ENCODE measurements at places on chromosomes 11 and 22. TPM values are rescaled to one million over a fixed set of nuclear protein-coding genes. Genes with fewer than 3 reads are reported as not detected.

CNTF gene
- total RNA-seq: 3.0 TPM

CCDC116 gene
- not detected for total RNA-seq

OR52A1 gene
- not detected for total RNA-seq

TBCEL gene
- 23.2 TPM for total RNA-seq

- no peak for DNase-seq
Measured at GRCh38 chr22:22865311-22866072, 22.1 kb upstream of the IGLL5 start.

DNA sequence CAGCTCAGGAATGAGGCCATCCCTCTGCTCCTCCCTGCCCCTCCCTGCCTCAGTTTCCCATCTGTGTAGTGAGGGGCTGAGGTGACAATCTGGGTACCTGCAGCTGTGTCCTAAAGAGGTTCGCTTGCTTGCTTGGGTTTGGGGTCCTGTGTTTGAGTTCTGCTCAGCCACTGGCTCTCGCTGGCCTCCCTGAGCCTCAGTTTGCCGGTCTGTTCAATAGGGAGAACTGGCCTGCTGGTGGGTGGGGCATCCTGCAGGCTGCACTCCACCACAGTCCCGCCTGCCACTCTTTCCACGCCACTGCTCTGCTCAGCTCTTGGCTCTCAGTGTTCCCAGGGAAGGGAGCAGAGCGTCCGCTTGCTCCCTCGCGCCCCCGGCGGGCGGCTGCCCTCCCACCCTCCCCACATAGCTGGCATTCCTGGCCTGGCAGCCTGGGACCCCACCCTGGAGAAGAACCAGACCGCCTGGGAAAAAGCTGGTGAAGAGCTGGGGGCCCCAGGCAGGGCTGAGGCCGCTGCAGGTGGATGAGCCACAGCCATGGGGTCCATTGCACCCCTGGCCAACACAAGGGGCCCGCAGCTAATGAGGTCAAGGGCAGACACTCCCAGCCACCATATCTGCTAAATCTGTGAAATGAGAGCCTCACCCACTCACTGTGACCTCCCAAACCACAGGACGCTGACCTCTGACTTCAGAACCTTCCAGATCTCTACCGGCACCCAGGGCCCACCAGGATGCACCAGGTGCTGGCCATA is 15.1 kb downstream of the WNT7B start:
- no peak for DNase-seq

GRCh38 chr22:30413001-30413400 is 12.6 kb upstream of the MTFP1 start:
- no peak for DNase-seq

OR51I1 gene
- total RNA-seq: not detected

DNA sequence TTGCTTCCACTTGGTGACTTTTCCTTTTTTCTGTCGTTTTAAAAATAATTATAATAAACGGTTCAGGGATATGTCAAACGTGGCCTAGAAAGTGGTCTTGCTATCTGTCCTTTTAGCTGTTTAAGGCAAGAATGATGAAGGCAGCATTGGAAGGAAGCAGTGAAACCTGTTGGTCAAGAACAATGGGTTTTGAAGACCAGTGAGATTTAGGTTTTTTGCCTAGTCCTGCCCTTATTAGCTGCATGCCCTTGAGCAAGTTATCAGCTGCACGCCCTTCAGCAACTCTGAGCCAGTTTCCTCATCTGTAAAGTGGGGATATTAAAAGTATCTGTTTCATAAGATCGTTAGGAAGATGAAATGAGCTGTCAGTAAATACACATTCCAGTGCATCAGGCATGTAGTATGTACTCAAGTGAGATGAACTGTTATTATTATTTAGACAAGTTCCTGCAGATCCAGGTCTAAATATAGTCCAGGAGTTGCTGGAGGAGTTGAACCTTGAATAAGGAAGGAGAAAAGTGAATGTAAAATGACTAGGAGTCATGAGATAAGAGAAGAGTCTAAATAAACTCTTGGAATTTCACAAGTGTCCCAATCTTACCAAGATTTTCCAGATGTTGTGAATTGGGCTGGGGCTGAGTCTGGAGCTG is 90.8 kb upstream of the HSD17B12 start:
- no peak for DNase-seq

DNA sequence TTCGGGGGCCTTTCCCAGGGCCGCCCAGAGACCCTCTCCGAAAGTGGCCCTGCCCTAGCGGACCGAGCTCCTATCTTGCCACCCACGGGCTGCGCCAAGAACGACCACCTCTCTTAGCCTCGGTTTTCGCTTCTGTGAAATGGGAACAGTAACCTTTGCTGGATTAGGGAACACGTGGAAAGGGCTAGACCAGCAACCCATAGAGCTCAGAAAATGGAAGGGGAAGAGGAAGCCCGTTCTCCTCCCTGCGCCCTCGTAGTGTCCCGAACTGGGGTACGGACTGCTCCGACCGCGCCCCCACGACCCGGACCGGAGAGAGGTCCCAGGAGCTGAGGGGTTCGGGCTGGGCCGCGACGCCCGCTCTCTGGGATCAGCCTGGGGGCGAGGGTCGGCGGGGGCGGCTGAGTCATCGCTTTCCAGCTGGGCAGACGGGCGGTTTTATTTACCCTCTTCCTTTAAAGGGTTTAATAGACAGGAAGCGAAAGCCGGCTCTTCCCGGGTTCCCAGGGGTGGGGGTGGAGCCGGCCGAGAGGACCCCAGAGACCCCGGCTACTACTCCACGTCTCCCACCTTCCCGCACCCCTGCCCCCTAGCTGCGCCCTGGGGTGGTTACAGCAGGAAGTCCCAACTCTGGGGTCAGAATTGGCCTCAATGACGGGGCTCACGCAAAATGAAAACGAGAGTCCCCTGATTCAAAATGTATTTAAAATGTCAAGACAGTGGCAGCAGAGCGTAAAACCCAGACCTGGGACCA is 907 bp upstream of the PHLDA2 start:
- no peak for DNase-seq

DNA sequence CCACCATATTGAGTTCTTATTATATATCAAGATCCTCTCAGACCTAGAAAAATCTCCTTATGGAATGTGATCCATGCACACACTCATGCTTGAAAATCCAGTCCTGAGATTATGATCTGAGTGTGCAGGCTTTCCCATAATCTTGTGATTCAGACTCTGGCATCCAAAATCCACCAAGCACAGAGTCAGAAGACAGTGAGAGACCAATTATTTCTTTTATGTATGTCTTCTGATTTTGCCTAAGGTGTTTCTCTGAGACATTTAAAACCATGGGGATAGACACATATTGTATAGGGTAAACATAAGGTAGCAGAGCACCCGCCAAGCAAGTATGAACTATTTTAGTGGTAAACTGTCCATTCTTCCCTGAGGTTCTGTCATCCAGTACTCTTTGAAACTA is 52.0 kb upstream of the MMP13 start:
- DNase-seq: no peak

- no peak for DNase-seq
Measured at GRCh38 chr11:61146416-61146815, 14.8 kb downstream of the VPS37C start.

- DNase-seq: no peak
Measured at GRCh38 chr11:70314730-70315129, 44.2 kb downstream of the PPFIA1 start.

- DNase-seq: no peak
Measured at GRCh38 chr22:37197451-37198257, 9.6 kb upstream of the C1QTNF6 start.

GRCh38 chr22:20427945-20428417 is 9.6 kb downstream of the SCARF2 start:
- no peak for DNase-seq

- DNase-seq: no peak
Measured at GRCh38 chr22:38974826-38975175, 7.3 kb upstream of the APOBEC3B start.

SEC14L6 gene
- total RNA-seq: not detected

- DNase-seq: no peak
Measured at GRCh38 chr22:20292673-20293232, 24.6 kb upstream of the RTN4R start.

MAJIN gene
- not detected for total RNA-seq

DNA sequence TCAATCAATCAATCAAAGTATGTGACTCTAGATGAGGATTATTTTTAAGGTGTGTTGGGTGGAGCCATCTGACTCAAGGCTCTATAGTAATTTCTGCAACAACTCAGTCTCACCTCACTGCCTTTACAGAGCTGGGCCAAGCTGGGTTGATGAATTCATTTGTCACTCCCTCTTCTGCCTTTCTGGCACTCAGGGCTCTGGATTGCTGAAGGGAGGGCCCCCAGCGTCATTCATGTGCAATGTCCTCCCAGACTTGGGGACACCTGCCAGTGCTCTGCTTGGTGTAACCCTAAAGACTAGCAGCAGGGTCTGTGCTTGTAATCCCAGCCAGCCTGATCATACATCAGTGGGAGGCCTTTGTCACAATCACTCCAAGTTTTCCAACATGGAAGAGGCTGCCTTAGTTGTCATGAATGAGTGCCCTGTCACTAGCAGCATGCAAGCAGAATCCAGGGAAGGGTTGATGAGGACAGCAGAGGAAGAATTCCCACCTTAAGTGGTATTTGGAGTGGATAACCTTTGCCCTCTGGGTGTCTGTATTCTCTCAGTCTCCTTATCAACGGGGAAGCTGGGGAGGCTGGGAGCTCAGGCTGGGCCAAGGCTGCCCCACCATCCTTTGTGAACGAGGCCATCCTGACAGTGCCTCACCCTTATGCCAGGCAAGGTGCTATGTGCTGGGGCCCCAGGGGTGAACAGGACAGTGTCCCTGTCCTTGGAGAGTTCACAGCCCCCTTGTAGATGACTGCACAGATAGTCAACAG is 2.0 kb upstream of the TP53I11 start:
- no peak for DNase-seq

Measured in Panc1 (cell line).